ENCODE measurements at places on chromosomes 4 and X.

GRCh38 chr4:14790494-14790893 lies 211.8 kb upstream of the CPEB2 start:
- no peak for DNase-seq

DNA sequence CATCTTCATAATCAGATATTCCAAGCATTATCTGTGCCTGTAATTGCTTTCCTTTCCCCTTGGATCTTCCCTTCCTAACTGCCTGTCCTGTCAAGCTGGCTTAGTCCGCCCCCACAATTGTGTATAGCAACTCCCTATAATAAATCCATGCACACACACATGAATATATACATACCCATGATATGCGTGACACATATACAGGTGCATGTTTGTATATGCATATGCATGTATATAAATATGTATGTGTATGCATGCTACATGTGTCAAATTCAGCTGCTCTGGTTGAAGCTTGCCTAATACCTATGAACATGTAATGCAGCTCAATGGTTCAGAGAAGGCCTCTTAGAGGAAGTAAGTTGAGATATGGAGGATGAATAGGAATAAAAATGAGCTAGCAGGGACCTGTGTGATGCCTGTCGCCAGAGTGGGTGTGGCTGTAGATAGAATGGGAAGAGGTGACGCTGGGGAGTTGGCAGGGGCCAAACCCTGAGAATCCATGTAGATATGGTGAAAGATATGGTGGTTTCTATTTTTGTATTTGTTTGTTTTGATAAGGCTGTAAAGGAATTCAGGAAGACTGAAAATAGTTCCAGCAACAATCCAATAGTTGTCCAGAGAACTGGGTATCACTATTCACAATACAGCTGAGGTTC lies 595.0 kb upstream of the BOD1L1 start:
- no peak for DNase-seq

DNA sequence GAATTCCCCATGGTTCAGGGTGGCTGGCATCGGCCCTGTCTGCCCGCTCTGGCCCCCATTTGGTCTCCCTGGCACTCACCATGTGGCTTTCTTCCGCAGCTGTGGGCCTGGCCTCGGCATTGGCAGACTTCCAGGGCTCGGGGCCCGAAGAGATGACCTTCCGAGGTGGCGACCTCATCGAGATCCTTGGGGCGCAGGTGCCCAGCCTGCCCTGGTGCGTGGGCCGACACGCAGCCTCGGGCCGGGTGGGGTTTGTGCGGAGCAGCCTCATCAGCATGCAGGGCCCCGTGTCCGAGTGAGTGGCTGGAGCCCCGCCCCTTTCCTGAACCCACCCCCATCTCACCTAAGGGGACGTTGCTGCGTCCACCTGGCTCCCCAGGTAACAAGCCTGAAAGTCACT lies 20.1 kb downstream of the SH3TC1 start:
- DNase-seq: no peak

DNA sequence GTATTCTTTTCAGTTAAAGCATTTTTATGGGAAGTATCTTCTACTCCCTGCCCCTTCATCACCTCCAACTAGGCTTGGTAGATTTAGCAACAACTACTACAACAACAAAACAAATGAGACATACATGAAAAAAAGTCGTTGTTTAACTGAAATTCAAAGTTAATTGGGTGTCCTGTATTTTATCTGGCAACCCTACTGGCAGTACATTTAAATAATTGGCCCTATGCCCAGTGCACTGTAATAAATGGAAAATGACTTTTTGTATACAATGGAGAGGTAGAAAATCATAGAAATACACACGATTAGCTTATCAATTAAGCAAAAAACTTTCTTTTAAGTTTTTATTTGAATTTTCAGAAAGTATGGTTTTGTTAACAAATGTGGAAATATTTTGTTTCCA lies 21.4 kb upstream of the CLGN start:
- DNase-seq: no peak

DNA sequence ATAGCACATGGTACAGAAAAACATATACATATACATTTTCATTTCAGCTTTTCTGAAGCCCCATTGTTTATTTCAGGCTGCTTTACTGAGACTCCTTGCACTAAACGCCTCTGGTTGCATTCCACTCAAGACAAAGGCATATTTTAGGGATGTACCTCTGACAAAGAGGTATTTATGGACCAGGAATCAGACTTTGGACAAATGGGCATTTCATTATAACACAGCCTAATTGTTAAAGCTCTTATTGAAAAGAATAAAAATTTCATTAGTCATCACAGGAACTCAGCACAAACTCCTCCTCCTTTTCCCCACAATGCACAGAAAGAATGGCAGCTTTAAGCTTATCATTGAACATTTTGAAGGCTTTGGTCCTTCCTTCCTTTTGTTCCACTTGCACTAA lies 62.9 kb upstream of the UGT8 start:
- DNase-seq: no peak

GRCh38 chr4:86506591-86506990 lies 87.5 kb upstream of the PTPN13 start:
- DNase-seq: no peak

GRCh38 chr4:70660106-70660505 lies 6.2 kb downstream of the JCHAIN start:
- DNase-seq: no peak

DNA sequence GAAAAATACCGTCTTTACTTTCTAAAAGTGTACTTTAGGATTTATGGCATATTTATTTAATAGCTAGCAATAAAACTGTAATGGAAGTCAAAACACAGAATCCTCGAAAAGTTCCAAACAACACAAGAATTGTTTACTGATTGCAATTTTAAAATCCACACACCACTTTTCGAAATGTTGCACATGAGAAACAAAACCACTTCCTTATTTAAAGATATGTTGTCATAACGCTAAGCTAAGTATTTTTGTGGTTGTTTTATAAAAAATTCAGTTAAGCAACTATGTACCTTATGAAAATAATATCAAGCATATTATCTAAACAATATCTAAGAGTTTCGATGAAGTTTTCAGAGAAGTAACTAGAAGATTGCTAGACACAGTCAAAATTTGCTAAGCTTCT lies 344 bp downstream of the TMPRSS11D start:
- DNase-seq: no peak

DNA sequence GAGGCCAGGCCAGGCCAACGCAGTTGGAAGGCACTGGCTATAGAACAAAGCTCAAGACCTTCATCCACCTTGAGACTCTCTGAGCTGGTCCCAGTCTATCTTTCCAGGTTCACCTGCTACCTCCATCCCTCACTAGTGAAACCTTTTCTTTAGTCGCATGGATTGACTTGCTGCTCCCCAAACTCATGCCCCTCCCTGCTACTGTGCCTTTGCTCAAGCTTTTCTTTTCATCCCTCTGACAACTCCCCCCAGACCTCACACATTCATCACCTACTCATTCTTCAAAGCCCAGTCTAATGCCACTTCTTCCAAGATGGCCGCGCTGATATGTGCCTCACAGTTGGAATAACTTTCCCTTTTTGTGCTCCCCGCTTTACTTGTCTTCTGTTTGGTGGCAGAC lies 58.0 kb downstream of the CNGA2 start:
- DNase-seq: no peak

- DNase-seq: no peak
Measured at GRCh38 chr4:54403700-54404453, 174.8 kb downstream of the PDGFRA start.

DNA sequence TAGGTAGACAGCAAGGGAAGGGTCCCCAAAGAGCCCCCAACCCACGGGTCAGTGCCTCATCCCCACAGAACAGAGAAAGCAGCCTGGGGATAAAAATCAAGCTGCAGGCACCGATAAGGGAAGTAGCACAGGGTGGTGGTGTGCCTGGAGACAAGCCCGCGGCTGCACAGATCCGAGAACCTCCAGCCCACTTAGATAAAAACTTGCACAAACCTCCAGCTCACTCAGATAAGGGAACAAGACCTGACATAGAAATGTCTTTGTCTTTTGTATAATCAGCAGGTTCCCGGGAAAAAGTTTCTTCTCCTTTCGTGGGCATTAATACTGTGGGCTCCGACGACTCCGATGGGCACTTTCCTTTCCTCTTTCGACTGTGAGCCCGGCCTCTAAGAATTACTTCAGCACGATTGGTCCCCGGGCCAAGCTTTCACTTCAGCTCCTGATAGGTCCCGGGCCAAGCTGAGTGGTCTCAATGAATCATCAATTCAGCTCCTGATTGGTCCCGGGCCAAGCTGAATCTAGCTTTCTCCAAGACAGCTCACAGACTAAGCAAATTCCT lies 32.4 kb downstream of the PRDX4 start:
- DNase-seq: no peak

DNA sequence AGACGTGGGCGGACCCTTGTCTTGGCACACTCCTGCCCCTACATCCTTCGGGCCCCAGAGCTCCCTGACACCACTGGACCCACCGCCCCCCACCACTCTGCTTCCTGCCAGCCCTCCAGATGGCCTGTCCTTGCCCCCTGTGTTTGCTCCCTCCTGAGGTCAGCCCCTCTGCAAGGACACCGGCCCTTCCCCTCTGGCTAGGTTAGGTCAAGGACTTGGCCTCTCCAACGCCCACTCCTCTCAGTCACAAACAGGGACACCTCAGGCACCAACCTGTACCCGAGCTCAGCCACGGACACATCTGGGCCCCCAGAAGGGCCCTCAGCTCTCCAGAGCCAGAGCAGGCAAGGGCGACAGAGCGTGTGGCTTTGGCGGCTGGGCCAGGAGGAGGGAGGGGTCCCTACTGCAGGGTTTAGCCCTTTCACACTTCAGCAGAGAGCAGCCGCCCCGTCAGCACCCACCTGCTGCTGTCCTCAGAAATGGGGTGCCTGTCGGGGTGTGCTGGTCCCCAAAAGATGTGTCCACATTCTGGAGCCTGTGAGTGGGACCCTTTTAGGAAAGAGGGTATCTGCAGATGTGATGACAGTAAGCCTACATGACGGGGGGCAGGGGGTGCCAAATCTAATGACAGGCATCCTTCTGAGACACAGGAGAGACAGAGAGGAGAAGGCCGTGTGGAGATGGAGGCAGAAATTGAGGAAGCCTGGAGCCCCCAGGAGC lies 23.5 kb upstream of the DUSP9 start:
- no peak for DNase-seq

DNA sequence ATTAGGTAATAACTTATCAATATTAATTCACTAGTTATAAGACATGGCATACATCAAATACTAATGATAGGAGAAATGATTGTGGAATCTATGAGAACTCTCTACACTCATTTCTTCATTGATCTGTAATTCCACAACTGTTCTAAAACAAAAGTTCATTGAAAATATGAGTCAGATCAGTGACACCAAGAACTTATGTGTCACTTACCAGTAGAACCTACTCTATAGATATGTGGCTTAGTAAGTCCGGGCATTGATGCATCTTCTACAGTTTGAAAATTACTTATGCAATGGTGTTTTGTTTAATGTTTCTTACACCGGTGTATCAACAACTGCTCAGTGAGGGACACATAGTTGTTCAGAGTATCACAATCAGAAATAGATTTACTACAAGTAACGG lies 520.3 kb downstream of the ARAP2 start:
- no peak for DNase-seq

DNA sequence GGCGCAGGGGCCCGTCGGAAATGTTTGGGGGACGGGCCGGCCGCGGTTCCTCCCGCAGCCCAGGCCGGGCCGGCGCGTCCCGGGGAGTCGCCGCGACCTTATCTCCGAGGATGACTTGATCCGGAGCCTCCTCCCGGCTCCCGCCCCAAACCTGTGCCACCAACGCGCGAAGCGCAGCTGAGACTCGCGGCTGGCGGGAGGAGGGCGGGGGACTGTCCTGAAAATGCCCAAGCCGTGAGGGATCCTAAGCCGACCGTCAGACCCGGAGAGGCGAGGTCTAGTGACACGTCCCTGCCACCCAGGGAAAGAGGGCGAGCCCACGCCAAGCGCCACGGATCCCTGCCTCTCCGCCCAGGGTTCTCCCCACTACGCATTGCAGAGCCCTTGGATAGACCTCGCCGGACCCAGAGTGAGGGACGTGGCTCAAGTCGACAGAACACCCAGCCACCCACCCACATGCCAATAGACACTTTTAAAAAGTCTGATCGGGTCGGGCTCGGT lies 26.9 kb downstream of the UTP14A start:
- DNase-seq: no peak

DNA sequence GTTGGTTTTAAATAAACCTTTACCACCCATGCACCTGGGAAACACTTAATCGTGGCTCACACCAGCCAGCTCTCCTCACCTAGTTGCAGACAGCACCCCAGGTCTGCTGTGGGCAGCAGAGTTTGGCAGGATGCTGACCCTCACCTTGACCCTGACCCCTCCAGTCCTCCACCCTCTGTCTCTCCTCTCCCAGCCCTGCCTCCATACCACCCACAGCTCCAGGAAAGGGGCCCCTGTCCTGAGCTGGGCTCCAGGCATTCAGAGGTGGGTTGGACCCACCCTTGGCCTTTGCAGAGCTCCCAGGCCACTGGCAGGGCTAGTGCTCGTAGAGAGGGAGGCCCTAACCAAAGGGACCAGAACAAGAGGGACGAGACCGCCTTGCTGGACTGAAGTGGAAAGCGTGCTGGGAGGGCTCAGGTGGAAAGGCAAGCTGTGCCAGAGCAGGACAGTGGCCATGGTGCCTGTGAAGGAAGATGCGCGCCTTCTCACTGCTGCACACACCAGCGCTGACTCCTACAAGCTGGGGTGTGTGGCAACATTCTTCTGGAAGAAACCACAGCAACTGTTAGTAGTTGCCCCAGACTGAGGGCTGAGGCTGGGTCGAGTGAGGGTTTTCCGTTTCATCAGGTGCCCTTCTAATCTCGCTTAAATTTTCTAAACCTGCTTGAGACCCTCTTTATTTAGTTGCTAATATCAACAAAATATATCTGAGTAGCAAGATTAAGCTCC lies 10.7 kb upstream of the S100P start:
- DNase-seq: no peak

DNA sequence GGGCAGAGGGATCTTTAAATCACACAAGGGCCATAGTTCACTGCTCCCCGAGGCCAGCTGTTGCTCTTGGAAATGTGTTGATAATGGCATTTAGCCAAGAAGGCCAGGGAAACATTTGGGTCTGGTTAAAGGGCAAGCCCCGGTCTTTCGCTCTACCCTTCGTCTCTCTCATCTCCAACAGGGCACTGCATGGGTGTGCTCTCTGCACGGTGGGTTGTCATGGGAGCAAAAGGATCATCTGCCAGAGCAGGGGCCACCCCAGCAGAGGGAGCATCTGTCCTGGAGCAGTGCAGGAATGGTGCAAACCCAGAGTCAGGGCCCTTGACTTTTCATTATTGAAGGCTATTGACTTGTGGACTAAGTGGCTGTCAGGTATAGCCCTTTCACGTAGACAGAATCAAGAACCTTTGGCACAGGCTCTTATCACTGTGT lies 22.7 kb upstream of the PGRMC2 start:
- DNase-seq: no peak

All from GM13977 (cell line).